ENCODE measurements at places on chromosomes 2 and 18. TPM values are rescaled to one million over a fixed set of nuclear protein-coding genes. Genes with fewer than 3 reads are reported as not detected.

GRCh38 chr2:218366621-218367414, 10.2 kb downstream of the CATIP start:
- DNase-seq = no peak

GRCh38 chr18:34322365-34323289, 97.9 kb upstream of the NOL4 start:
- peak; percentile 79 for DNase-seq

- no peak for DNase-seq
Observed at GRCh38 chr2:237171396-237171795, 85.7 kb downstream of the COPS8 start.

GRCh38 chr18:35680139-35680551, 98.6 kb downstream of the GALNT1 start:
- no peak for DNase-seq

- DNase-seq = no peak
Observed at GRCh38 chr2:33208400-33208799, 261.6 kb downstream of the LTBP1 start.

SPDYA gene
- 1.7 TPM for total RNA-seq

DNA sequence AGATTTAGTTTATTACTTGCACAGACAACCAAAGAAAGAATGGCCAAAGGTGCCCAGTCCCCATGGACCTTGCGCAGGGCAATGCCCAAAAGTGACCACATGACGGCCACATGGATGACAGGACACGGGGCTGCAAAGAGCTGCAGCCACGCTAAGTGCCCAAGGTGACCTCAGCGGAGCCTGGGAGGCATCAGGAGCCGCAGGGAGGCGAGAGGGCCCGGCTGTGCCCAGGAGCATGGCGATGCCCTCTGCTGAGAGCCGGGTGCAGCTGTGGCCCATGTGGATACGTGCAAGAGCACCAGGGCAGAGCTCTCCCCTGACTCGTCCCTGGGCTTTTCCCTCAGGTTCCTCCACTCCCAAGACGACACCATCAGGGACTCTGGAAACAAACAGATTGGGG, 14.7 kb downstream of the HES6 start:
- no peak for DNase-seq

GRCh38 chr18:50830544-50830943, 10.7 kb upstream of the MRO start:
- no peak for DNase-seq

GRCh38 chr2:150548527-150548926, 61.1 kb upstream of the RND3 start:
- peak; percentile 7 for DNase-seq

B3GNT7 gene
- 0.18 TPM for total RNA-seq

GRCh38 chr18:13696961-13697360, 29.4 kb downstream of the FAM210A start:
- no peak for DNase-seq

DNA sequence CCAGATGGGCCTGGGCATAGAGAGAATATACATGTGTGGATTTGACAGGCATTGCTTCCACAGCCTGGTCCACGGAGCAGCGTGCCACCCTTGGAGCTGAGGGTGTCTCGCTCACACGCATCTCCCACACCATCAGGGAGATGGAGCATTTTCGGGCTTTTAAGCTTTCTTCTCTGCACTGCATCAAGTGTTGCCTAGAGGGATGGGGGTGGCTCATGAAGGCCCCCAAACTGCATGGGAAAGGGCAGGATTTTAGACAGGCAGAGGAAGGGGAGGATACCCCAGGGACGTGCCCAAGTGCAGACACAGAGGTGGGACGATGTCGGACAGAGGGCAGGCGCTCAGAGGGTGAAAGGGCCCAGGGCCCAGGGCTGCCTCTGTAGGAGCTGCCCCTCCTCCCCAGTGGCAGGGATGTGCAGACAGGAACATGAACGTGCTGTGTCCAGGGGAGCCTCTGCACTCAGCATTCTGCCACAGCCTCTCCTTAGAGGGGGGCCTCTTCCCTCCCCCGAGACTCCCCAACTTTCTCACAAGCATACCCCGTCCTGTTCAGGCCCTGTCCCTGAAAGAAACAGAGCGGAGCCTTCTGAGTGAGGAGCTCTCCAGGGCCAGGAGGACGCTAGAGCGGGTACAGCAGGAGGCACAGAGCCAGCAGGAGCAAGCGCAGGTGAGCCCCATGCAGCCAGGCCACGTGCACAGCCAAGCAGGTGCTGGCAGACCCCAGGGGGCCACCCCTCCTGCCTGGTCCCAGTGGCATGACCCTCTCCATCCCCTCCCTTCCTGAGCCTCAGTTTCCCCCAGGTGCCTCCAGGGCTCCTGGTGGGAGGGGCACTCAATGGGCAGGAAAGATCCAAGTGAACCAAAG, 42.9 kb upstream of the SNED1 start:
- no peak for DNase-seq

DNA sequence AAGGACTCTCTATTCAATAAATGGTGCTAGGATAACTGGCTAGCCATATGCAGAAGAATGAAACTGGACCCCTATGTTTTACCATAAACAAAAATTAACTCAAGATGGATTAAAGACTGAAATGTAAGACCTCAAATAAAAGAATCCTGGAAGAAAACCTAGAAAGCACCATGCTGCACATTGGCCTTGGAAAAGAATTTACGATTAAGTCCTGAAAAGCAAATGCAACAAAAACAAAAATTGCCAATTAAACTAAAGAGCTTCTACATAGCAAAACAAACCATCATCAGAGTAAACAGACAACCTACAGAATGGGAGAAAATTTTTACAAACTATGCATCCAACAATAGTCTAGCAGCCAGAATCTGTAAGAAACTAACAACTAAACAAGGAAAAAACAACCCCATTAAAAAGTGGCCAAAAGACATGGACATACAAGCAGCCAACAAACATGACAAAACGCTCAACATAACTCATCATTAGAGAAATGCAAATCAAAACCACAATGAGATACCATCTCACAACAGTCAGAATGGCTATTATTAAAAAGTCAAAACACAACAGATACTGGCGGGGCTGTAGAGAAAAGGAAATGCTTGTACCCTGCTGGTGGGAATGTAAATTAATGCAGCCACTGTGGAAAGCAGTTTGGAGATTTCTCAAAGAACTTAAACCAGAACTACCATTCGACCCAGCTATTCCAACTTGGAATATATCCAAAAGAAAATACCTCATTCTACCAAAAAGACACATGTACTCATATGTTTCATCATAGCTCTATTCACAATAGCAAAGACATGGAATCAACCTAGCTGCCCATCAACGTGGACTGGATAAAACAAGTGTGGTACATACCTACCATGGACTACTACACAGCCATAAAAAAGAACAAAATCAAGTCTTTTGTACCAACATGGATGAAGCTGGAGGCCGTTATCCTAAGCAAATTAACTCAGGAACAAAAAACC, 30.6 kb downstream of the SEPTIN10 start:
- no peak for DNase-seq

GRCh38 chr18:50069422-50069821, 125.5 kb downstream of the MYO5B start:
- no peak for DNase-seq

LAMA3 gene
- total RNA-seq = 0.43 TPM

- peak; percentile 32 for DNase-seq
Observed at GRCh38 chr2:227513113-227513512, 41.2 kb downstream of the AGFG1 start.

CHRNA1 gene
- total RNA-seq = not detected

GPD2 gene
- total RNA-seq = 5.7 TPM

BCL2L11 gene
- total RNA-seq = 9.7 TPM

GAL3ST2 gene
- not detected for total RNA-seq

RFTN2 gene
- total RNA-seq = not detected

LOXL3 gene
- 11.4 TPM for total RNA-seq

- DNase-seq = no peak
Observed at GRCh38 chr2:159788253-159788652, 9.8 kb downstream of the CD302 start.

DNA sequence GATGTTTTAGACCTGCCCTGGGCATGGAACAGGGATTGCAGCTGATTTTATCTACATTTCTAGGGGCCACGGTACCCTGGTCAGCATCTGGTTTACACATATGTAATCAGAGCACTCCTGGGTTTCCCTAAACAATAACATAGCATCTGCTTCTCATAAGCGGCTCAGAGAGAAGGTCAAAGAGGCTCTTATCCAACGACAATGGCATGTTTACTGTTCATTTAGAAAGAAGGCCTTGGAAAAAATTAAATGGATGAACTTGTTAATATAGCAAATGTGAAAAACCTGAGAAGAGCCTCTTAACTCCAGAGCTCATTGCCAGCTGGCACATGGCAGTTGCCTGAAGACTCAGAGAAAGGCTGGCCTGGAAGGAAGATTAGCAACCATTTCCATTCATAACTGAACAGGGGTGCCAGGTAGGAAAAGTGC, 202.8 kb upstream of the THUMPD2 start:
- DNase-seq = no peak

GRCh38 chr2:43179942-43180341, 46.5 kb downstream of the ZFP36L2 start:
- DNase-seq = no peak

DNA sequence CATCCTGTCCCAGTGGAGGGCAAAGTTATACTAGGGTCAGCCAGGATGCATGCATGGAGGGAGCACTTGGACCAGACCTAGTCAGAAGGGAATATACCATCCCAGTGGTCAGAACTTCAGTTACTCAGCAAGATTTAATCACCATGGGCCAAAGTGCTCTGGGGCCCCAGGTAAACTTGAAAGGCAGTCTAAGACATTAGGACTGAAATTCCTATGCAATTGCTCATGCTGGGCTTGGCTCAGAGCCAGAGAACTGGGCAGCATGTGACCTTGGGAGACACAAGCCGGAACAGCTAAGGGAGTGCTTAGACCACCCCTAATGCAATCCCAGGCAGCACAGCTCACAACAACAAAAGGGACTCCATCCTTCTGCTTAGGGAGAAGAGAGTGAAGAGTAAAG, 401.3 kb downstream of the KCNJ3 start:
- DNase-seq = no peak

GRCh38 chr2:217058791-217059755, 199.2 kb upstream of the TNP1 start:
- DNase-seq = no peak

- DNase-seq = no peak
Observed at GRCh38 chr2:177678939-177679338, 286.4 kb downstream of the AGPS start.

DNA sequence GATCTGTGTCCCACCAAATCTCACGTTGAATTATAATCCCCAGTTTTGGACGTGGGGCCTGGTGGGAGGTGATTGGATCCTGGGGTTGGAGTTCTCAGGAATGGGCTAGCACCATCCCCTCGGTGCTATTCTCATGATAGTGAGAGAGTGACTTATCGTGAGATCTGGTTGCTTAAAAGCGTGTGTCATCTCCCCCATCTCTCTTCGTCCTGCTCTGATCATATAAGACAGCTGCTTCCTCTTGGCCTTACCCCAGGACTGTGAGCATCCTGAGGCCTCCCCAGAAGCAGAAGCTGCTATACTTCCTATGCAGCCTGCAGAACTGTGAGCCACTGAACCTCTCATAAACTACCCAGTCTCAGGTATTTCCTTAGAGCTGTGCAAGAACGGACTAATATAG, 163.7 kb upstream of the NDUFV2 start:
- peak; percentile 52 for DNase-seq

GRCh38 chr18:78904179-78904531, 75.5 kb upstream of the SALL3 start:
- no peak for DNase-seq

DNA sequence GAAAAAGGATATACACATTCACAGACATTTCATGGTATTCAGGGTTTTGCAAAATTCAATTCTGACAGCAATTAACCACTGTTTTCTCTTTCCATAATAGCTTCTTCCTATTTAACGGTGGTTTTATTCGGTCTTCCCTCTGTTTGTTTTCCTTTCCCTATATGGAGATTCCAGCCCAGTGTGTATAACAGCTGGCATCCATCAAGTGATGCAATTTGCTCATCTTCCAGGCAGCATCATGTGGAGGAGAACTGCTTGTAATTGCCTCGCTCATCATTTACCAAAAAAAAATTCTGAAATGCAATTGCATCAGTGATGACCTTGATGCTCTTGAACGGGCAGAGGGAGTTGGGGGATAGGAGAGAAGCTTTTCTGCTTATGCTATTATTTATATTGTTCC, 165.9 kb upstream of the PGAP1 start:
- DNase-seq = no peak

UGT1A5 gene
- not detected for total RNA-seq

DNA sequence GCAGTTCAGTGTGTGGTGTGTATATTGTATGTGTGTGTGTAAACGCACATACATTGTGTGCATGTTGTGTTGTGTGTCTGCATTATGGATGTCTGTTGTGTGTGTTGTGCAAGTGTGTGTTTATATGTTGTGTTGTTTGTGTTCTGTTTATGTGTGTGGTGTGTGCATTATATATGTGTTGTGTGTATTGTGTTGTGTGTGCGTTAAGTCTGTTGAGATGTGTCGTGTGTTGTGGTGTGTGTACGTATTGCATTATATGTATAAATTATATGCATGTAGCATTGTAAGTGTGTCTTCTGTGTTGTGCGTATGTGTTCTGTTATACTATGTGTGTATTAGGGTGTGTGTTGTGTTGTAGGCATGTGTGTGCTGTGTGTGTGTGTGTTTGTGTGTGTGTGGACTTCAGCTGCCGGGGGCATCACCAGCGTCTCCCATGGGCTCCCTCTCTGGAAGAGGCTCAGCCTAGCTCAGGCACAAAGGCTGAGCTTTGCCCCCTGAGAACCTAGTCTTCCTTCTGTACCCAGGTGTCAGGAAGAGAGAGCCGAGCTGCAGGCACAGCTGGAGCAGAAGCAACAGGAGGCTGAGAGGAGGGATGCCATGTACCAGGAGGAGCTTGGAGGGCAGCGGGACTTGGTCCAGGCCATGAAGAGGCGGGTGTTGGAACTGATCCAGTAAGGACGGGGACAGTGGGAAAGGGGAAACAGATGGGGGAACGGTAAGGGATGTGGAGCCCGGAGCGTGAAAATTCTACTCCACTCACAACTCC, 13.7 kb downstream of the RUFY4 start:
- DNase-seq = no peak

- no peak for DNase-seq
Observed at GRCh38 chr2:112566104-112566503, 18.3 kb upstream of the CHCHD5 start.

CRYGC gene
- 9.0 TPM for total RNA-seq

GRCh38 chr2:181573140-181573736, 83.7 kb downstream of the CERKL start:
- peak; percentile 80 for DNase-seq

Data from G401 (cell line).